Thyroid gland (tissue), 4 donors: ENCODE measurements at places on chromosomes 1 and 21.

DNA sequence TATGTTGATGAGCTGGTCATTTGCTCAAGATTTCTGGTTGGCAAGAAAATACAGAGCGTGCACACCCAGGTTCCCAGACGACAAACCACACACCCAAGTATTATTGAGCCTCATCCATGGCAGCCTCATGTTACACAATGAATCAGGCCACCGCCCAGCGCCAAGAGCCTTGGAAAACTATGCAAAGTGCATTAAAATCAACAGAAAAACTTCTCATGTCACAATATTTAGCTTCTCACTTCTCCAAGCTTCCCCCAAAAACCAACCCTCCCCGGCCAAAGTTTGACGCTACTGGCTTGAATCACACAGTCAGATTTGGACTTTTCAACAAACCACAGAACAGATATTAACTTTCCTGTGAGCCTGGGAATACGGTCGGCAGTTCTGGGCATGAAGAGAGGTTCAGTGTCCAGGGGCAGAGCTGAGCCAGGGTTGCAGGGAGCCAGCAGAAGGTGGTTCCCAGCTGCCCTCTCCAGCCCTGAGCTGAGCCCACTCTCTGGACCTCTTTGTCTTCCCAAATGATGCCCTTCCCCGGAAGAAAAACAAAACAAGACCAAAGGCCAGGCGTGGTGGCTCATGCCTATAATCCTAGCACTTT is 71.1 kb downstream of the SETD4 start:
- DNase-seq, result peak; percentile 1

- DNase-seq, result no peak
Measured at GRCh38 chr1:162987866-162988265, 81.3 kb upstream of the RGS4 start.

DNA sequence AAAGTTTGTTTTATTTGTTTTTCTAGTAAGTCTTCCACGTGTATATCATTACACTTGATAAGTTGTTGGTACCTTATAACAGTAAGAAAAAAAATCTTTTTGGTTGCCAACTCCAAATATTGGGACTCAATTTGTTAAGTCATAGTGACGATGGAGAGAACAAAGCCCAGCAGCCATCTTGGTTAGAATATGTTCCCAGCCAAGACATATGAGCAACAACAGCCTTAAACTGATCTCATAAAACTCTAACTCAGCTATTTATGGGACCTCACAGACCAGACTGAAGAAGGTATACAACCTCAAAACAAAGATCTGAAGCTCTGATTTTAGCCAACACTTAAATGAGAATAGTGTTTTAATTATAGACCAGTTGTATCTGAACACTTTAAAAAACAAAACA is 281.3 kb downstream of the VAV3 start:
- DNase-seq, result no peak

DNA sequence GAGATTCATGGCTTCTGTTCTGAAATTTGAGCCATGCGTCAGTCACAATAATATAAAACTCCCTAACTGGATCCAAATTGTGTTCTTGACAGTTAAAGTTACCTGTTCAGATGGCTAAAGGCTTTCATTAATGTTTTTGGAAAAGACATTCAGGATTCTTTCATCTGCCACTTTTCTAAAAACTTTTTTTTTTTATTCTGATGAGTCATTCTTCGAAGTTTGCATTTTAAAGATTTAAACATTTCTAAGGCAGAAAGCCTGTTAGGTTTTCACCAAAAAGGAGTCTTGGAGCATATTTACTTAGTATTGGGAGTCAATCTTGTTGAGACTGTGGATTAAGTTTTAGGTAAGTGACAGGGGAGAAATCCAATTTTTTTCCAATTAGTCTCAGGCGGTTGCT is 18.9 kb upstream of the SDC3 start:
- no peak for DNase-seq

- no peak for DNase-seq
Measured at GRCh38 chr21:45386728-45387371, 18.1 kb upstream of the COL18A1 start.

DNA sequence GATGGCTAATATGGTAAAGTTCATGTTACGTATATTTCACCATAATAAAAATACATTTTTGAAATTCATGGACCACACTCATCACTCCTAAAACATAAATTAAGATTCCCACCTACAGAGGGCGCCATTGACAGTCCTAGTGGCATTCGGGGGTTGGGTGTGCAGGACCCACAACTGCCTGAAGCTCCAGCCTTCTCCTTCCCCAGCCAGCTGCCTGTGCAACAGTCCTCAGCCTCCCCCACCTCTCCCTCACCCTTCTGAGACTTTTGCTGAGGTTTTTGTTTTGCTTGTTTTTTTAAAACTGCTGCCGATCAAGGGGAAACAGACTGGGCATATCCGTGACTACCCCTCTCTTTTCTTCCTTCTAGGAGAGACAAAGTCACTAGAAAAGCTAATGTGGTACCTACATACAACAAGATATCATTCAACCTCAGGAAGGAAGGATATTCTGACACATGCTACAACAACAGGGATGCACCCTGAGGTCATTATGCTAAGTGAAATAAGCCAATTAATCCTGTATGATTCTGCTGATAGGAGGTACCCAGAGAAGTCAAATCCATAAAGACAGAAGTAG is 9.2 kb upstream of the EVA1C start:
- peak; percentile 69 for DNase-seq

GRCh38 chr1:235073331-235073967 is 55.2 kb downstream of the TOMM20 start:
- DNase-seq, result peak; percentile 93
